ENCODE measurements at places on chromosomes 5 and 9.

- no peak for DNase-seq
These were observed 102.2 kb downstream of the COL5A1 start for GRCh38 chr9:134743853-134744252.

- DNase-seq, result peak; percentile 42
These were observed 563 bp downstream of the SNAPC4 start for GRCh38 chr9:136399176-136400037.

DNA sequence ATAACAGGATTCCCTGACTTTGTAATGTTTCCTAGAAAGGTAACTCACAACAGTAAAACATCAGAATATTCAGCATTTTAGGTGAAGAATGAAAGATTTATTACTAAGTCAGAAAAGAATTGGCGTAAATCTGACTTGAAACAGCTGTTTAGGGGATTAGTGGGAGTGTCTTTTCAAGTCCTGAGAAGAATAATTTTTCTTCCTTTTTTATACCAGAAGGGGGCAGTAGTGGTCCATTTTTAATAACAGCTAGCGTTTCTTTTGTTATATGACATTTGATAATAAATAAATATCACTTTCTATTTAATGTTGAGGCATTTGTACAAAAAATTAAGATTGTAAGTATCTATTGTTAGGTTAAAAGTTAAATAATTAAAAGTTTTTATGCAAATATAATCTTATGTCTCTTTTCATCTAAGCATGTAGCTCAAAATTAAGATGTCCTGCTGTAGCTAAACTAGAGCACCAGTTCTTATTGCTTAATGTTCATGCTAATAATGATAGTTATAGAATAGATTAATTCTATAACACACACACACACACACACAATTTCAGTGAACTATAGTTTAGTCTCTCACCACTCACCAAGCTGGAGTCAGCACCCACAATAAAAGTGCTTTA lies 258.7 kb upstream of the ARRDC3 start:
- peak; percentile 44 for DNase-seq

DNA sequence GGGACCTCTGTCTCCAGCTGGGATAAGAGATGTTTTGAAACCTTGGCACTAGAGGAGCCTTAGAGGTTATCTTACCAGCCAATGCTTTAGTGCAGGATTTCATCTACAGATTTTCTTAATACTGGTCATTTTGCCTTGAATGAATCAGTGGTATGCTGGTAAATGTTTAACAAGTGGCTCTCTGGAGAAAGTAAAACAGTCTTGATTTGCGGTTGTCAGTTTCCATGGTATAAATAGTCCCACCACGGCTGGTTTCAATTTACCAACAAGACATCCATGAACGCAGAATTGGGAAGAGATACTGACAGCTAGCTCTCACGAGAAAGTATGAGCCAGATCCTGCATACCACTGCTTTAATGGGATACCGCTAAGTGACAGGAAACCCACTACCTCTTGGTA lies 56.7 kb upstream of the CXCL14 start:
- no peak for DNase-seq

GRCh38 chr5:62689599-62690368 lies 111.2 kb downstream of the LRRC70 start:
- DNase-seq, result peak; percentile 53

DNA sequence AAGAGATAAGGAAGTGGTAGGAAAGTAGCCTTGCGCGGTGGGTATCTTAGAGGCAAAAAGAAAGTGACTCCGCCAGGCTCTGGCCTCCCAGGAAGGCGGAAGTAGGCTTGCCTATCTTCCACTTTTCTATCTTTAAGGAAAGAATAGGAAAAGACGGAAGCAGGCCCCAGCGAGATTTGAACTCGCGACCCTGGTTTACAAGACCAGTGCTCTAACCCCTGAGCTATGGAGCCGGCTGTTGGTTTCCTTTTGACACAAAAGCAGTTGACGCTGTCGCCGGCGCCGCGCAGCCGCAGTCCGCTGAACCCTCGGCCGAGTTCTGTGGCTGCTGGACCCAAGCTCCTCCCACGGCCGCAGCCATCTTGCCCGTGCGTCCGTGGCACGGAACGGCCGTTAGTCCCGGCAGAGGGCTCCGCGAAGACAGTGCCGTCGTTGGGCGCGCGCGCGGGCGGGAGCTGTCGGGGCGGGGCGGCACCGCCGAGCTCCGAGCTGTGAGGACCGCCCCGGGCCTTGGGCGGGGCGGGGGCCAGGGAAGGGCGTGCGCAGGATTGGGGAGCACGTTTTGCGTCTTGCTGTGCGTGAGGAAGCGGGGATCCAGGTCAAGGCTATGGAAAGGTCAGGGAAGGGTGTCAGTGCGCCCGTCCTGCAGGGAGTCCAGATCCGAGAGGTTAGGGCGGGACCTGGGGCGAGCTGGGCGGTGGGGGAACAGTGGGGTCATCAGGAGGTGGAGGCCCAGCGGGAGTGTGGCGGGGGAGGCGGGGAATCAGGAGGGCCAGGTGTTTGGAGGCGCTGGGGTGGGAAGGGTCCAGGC lies 13.3 kb downstream of the TRIM7 start:
- DNase-seq, result peak; percentile 95

DNA sequence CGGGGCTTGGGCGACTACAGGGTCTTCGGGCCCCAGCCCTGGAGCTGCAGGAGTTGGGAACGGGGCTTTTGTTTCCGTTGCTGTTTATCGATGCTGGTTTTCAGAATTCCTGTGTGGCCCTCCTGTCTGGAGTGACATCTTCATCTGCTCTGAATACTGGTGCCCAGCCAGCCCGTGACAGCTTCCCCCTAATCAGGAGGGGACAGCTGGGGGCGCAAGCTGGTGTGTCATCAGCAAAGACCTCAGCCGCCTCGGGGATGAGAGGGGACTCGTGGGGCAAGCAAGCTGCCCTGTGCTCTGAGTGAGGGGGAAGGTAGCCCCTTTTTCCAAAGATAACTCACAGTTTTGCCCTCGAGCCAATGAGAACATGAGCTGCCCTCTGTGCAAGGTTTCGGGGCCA lies 110.7 kb downstream of the RXRA start:
- no peak for DNase-seq

- DNase-seq, result no peak
These were observed 12.1 kb downstream of the TGFBI start for GRCh38 chr5:136040746-136041415.

- DNase-seq, result no peak
These were observed 16.6 kb downstream of the DMRTA1 start for GRCh38 chr9:22463205-22463604.

DNA sequence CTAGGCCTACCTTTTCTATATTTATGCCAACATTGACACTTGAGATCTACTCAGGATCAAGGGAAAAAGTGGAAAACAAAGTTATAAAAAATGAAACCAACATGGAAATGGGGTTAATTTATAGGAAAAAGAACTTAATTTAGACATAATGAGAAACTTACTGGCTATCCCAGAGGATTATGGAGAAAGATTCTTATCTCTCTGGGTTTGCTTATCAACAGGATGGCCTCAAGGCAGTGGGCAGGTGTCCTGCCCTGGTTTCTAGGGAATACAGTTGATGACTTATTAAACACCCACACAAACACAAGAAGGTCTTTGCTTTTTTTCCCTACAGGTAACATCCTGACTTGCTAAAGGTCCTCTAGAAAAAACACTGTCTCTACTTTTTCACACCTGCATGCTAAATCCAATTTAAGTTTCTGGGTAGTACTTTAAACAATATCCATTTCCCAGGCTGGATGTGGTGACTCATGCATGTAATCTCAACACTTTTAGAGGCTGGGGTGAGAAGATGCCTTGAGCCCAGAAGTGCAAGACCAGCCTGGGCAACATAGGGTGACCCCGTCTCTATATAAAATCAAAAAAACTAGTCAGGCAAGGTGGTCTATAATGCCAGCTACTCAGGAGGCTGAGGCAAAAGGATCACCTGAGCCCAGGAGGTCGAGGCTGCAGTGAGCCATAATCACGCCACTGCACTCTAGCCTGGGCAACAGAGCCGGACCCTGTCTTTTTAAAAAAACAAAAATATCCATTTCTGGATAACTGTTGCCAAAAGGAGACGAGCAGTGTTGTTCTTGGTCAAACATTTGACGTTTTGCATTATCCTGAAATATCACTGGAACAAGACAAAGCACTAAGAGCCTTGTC lies 6.6 kb upstream of the ZNF608 start:
- DNase-seq, result no peak

Measured in NB4 (cell line).